ENCODE measurements at places on chromosomes 4 and X.

GRCh38 chr4:73870260-73870659 is 1.1 kb downstream of the CXCL1 start:
- DNase-seq = no peak

DNA sequence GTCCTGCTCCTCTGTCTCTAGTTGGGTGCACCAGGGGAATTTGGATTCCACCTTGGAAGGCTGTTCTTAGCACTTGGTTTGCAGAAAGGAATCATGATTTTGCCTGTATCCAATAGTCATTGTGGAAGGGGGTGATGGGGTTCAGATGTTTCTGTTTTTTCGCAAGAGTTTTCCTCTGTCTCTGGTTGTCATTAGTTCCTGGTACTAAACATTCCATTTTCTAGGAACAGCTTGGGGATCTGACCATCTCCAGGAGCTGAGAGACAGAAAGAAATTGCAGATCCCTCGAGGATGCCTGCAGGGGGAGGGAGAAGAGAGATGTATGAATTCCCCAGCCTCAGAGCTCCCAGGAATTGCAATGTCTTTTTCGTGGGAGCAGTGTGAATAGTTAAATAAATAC is 70.9 kb downstream of the CYTL1 start:
- no peak for DNase-seq

DNA sequence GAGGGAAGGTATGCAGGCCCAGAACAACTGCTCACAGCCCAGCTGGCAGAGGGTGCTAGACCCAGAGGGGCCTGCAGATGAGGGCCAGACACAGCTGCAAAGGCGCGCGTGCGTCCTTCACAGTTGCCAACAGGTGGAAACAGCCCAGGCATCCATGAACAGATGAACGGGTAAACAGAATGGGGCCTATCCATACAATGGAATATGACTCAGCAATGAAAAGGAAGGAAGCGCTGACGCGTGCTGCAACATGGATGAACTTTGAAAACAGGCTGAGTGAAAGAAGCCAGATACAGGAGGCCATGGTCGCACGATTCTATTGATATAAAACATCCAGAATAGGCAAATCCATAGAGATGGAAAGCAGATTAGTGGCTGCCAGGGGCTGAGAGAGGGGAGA is 83.1 kb upstream of the DDX3X start:
- DNase-seq = no peak

DNA sequence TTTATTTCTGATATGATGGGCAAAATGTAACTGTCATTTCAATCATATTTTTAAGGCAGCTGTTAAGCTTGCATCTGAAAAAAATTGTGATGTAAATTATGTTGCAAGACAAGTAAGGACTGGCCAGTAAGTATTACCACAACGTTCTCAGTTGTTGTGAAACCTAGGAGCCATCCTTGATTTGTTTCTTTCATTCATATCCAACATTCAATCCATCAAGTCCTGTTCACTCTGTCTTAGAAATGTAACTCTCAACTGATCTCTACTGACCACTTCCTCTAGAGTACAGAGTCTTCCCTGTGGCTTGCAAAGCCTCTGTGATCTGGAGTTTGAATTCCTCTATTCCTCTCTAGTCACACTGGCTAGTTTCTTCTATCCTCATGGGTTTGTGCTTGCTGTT is 161.4 kb upstream of the MAD2L1 start:
- no peak for DNase-seq

GRCh38 chrX:40060356-40060845 is 37.4 kb downstream of the BCOR start:
- DNase-seq = no peak

DNA sequence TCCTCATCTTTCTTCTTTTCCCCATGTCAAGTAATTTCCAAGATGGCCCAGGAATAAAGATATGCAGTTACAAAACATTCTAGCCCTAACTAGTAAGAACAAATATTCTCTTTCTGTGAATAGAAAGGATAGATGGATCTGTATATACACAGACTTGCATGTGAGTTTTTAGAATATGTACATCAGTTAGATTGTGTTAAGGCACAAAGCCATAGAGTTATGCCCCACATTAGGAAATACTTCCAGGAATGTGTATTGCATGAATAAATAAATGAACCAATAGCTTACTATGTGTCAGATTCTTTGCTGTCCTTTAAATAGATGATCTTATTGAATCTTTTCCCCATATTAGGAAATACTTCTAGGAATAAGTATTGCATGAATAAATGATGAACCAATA is 46.0 kb upstream of the TMPRSS11E start:
- DNase-seq = no peak

DNA sequence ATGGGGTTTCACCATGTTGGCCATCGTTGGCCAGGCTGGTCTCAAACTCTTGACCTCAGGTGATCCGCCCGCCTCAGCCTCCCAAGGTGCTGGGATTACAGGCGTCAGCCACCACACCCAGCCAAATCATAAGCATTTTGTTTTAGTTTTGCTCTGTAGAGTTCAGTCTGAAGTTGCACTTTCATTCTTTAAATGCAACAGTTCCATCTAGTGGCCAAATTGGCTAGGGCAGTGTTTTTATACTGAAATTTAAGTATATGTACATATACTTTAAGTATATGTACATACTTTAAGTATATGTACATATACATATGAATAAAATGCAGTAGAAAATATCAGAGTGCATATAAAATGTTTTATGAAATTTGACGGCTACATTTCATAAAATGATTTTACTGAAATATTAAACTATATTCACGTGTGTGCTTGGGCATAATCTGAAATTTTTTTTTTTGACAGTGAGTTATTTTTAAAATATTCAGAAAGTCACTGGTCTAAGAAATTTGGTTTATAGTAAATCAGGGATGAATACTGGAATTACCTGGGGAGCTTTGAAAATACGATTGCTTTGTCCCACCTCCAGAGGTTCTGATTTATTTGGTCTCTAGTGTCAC is 145.5 kb downstream of the NWD2 start:
- DNase-seq = no peak

DNA sequence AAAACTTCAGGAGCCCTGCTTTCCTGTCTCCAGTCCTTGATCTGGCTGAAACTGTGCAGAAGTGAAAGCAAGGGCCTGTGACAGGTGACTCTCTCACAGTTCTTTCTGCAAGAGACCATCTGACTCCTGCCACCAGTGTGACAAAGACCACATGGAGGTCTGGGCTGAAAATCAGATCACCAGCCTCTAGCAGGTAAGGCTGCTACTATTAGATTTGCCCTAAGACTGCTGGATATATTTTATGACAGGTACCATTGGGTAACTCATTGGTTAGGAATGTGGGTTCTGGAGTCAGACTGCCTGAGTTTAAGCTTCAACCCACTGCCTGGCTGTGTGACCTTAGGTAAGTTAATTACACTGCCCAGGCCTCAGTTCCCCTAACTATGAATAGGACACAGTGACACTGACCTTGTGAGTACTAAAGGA is 163.3 kb upstream of the SLC7A11 start:
- DNase-seq = no peak

GRCh38 chrX:150984169-150984824 is 1.2 kb downstream of the HMGB3 start:
- peak; percentile 66 for DNase-seq

GRCh38 chrX:118655561-118656246 is 71.7 kb upstream of the IL13RA1 start:
- DNase-seq = no peak

- no peak for DNase-seq
Observed at GRCh38 chr4:145217349-145217748, 37.0 kb upstream of the OTUD4 start.

- no peak for DNase-seq
Observed at GRCh38 chr4:52788806-52789205, 37.6 kb upstream of the ERVMER34-1 start.

DNA sequence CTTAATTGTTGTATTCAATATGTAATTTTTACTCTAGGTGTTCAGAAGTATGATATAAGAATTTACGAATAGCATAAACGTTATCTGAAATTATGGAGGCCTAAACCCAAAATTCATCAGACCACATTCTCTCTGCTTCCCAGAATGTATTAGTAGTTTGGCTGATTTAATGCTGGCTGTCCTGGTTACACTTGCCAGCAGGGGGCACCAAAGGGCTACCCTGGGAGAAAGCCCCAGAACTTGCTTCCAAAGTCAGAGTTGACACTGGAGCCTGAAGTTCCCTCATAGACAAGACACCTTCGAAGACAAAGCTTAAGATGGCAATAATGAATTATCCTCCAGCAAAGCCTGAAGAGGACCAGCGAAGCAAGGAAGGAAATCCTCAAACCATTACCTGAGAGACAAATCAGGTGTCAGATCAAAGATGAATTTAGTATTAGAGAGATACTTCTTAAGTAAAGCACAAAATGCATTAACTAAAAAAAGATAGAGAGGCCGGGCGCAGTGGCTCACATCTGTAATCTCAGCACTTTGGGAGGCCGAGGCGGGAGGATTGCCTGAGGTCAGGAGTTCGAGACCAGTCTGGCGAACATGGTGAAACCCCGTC is 11.3 kb upstream of the ANOS1 start:
- DNase-seq = peak; percentile 53

GRCh38 chr4:72076562-72076961 is 44.8 kb downstream of the NPFFR2 start:
- DNase-seq = no peak

DNA sequence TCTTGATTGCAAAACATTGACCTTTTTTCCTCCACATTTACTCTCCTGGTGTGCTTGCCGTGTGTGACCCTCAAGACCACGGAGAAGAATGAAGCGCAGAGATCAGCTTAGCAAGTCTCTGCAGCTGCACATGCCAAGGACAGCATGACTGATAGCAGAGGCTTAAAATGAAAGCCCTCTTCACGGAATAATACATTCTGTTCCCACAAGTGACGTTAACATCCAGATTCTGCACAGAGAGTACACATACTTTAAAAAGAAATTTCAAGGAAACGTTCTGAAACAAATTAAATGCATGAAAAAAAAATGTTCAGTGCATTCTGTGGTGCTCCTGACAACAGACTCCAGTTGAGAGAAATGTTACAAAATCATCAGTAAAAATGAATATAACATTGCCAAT is 60.9 kb downstream of the SLC7A11 start:
- DNase-seq = no peak

DNA sequence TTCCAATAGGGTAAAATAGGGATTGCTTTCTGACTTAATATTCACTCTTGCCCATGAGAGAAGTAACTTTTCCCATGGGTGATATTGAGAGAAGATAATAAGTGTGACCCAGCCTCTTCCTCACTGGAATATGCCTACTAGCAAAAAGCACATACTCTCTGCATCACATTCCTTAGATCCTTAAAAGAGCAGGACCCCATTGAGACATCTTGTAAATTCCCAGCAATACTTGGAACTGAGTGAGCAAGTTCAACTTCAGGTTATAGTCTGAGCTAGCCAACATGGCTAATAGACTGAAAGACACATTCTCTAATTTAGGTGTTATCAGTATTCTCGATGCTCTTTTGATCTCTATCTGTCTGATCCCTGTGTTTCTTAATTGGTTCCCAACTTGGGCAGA is 1372.3 kb downstream of the STIM2 start:
- no peak for DNase-seq

DNA sequence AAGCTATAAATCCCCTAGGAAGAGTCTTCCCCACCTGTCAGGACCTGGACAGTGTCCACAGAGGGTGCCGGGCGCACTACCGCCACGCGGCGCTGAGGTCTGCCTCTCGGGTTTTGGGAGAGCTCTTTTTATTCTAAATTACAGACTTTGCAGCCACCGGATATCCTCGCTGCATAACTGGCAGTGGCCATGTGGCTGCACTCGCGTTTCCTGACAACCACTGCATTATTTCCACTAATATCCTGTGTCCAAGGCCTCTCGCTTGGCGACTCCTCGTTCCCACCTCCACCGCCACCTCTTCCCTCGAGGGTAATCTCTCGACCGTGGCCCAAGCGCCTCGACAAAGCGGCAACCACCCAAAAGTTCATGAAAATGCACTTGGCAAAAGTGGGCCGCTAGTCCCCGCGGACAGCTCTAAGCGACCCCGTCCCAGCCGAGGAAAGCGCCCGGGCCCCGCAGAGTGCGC is 512 bp upstream of the TMEM131L start:
- no peak for DNase-seq

GRCh38 chrX:22234380-22234779 is 38.3 kb upstream of the CBLL2 start:
- DNase-seq = no peak

GRCh38 chrX:14022019-14022418 is 7.7 kb downstream of the GEMIN8 start:
- DNase-seq = no peak

GRCh38 chrX:69109706-69110105 is 55.5 kb downstream of the PJA1 start:
- no peak for DNase-seq

DNA sequence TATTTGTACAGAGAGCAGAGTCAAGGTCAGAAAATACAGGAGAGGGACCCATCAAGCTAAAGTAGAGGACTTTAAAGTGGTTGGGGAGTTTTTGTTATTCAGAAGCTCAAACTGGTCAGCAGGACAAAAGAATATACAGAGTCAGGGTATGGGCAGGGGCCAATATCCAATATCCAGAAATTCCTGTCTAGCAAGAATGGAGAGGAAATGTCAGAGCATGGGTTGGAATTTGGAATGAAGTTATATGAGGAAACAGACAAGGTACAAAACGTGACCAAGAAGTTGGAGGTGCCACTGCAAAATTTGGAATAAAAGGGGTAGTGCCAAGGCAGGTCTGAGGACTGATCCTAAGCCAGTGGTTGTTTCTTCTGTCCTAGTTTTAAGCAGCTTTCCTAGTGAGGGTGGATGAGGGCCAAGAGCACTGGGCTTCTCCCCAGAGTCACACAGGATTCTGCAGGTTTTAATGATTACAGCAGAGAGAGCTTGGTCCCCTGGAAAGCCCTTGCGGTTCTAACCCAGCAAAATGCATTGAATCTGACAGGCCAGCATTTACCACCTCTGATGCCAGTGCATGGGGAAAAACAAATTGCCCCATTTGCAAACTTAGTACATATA is 304.7 kb upstream of the FTHL17 start:
- DNase-seq = peak; percentile 30

- DNase-seq = no peak
Observed at GRCh38 chr4:110900213-110900769, 277.4 kb upstream of the PITX2 start.

DNA sequence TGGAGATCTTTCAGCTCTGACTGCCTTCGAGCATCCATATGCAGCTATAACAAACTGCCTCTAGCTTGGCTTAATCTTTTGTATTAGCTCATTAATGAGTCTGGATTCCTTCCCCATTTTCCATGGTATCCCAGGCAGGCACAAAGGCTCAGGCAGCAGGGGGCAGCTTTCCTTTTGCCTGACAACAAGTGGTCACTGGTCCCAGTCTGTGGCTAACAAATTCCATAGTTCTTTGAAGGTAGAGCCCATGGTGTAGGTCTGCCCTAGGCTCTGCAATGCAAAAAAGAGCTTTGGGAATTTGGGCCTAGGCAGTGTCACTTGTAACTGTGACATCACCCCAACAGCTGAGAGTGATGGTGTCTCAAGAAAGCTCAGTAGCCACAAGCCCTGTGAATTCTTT is 234.4 kb upstream of the GPC4 start:
- DNase-seq = no peak

- DNase-seq = no peak
Observed at GRCh38 chrX:151287954-151288353, 109.1 kb upstream of the VMA21 start.
